MCF 10A (cell line): ENCODE measurements at places on chromosomes 2 and 18.

- DNase-seq = no peak
- no peaks in the 10 kb centered on the region for H3K27me3 ChIP-seq
- no peak overlapping the region for H3K4me3 ChIP-seq
- H3K4me1 ChIP-seq = peaks cover 9% of the 10 kb centered on the region
- no peaks in the 10 kb centered on the region for H3K36me3 ChIP-seq
Observed at GRCh38 chr2:58574873-58575272, 333.7 kb upstream of the FANCL start.

GRCh38 chr2:120735746-120736170 is at the start of gene GLI2:
Gene GLI2 (plus strand): TSS chr2:120735868. CDS start chr2:120797321, 61,453 bp downstream.
- no peaks in the 10 kb centered on the region for H3K36me3 ChIP-seq
- peak; percentile 70 for DNase-seq
- H3K4me3 ChIP-seq = peak within 1 kb of the TSS; percentile 79
- H3K4me1 ChIP-seq = no peaks in the 10 kb centered on the region
- H3K27ac ChIP-seq = no peak within 1 kb of the TSS

GRCh38 chr2:241739177-241739576 is 4.7 kb downstream of the D2HGDH start:
- no peaks in the 10 kb centered on the region for H3K27me3 ChIP-seq
- H3K4me3 ChIP-seq = no peak overlapping the region
- DNase-seq = no peak
- H3K27ac ChIP-seq = no peak overlapping the region
- peaks cover 15% of the 10 kb centered on the region for H3K4me1 ChIP-seq

DNA sequence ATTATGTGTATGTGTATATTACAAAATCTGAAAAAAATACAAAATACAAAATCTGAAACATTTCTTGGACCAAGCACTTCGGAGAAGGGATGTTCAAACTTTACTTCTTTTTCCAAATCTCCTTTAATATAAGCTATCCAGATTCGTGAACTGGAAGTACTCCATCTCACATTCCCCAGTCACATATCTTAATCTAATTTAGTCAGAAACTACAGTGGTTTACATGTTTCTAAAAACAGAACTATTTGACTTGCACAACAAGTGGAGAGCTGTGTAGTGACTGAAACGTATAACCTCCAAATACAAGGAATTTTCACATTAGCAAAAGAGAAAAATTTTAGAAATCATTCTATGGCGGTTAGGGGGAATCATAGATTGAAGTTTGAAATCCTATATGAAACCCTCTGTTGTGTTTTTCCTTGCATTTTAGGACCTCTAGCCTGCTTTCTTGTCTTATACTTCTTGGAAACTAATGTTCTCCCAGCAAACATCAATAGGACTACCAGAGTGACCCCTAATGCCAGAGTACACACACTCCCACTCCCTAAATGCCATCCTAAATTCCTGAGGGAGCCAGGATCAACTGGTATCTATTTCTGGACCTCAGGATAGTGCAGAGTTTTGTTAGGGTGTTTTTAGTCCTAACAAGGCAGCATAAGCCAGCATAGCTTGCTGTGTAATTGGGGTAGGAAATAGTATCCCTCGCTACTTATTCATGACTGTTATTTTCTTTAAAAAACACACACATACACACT is 30.2 kb upstream of the ROCK1 start:
- no peak for DNase-seq
- no peak overlapping the region for H3K27ac ChIP-seq
- H3K27me3 ChIP-seq = no peaks in the 10 kb centered on the region
- H3K4me3 ChIP-seq = no peak overlapping the region
- no peaks in the 10 kb centered on the region for H3K4me1 ChIP-seq
- H3K36me3 ChIP-seq = no peaks in the 10 kb centered on the region

- H3K4me1 ChIP-seq = no peaks in the 10 kb centered on the region
- H3K27ac ChIP-seq = no peak overlapping the region
- H3K27me3 ChIP-seq = peaks cover 42% of the 10 kb centered on the region
- H3K4me3 ChIP-seq = no peak overlapping the region
Observed at GRCh38 chr2:210268281-210268680, 43.0 kb upstream of the ACADL start.

GRCh38 chr18:24868311-24868710 is 407.9 kb downstream of the HRH4 start:
- H3K4me1 ChIP-seq = no peaks in the 10 kb centered on the region
- no peak overlapping the region for H3K4me3 ChIP-seq
- no peaks in the 10 kb centered on the region for H3K36me3 ChIP-seq
- DNase-seq = no peak

- DNase-seq = no peak
- no peaks in the 10 kb centered on the region for H3K36me3 ChIP-seq
- H3K4me1 ChIP-seq = no peaks in the 10 kb centered on the region
- no peak overlapping the region for H3K27ac ChIP-seq
- H3K4me3 ChIP-seq = no peak overlapping the region
- H3K27me3 ChIP-seq = no peaks in the 10 kb centered on the region
Observed at GRCh38 chr18:61651145-61651879, 241.5 kb downstream of the RNF152 start.

- H3K27ac ChIP-seq = no peak overlapping the region
- peaks cover under 1% of the 10 kb centered on the region for H3K4me1 ChIP-seq
- peaks cover 11% of the 10 kb centered on the region for H3K36me3 ChIP-seq
- H3K4me3 ChIP-seq = no peak overlapping the region
- DNase-seq = no peak
- H3K27me3 ChIP-seq = no peaks in the 10 kb centered on the region
Observed at GRCh38 chr2:45833968-45834344, 182.5 kb downstream of the PRKCE start.

DNA sequence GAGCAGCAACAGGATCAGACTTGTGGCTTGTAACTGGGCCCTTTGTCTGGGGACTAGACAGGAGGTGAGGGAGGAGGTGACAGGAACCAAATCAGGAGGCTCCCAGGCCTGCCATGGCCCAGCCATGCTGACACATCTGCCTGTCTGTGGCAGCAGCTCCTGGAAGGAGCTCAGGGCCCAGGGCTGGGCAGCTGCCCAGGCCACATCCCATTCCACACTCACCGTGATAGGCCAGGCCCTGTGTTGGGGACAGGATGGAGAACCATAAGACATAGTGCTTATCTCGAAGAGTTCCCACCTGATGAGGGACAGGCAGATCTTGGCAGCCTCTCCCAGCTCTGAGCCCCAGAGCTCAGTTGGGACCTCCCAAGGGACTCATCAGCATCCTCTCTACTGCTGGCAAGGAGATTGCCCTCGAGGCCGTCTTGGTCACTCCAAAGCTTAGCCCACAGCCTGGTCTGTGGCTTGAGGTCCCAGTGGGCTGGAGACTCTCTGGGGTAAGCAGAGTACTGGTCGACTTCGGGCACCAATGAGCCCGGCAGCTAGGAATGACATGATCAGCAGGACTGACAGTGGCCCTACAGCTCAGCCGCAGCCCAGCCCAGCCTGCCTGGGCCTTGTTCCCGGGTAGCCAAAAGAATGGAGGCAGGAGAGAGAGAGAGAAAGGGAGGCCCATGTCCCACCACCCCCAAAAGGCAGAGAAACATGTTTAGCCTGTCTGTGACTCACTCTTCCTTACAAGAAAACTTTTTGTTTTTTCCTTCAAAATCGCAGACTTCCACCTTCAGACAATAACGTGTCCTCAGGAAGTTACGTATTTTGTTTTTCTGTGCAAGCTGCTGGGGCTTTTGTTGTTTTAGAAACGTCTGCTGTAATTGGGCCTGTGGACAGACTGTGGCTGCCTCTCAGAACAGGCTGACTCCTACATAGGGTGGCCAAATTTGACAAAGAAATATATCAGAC is 82.1 kb downstream of the HS1BP3 start:
- H3K36me3 ChIP-seq = no peaks in the 10 kb centered on the region
- no peaks in the 10 kb centered on the region for H3K27me3 ChIP-seq
- no peak for DNase-seq
- no peak overlapping the region for H3K4me3 ChIP-seq
- H3K27ac ChIP-seq = no peak overlapping the region
- no peaks in the 10 kb centered on the region for H3K4me1 ChIP-seq

GRCh38 chr2:237815637-237816036 is 17.1 kb downstream of the RBM44 start:
- H3K27me3 ChIP-seq = peaks cover 16% of the 10 kb centered on the region
- H3K4me3 ChIP-seq = no peak overlapping the region
- H3K36me3 ChIP-seq = no peaks in the 10 kb centered on the region
- peaks cover 19% of the 10 kb centered on the region for H3K4me1 ChIP-seq

DNA sequence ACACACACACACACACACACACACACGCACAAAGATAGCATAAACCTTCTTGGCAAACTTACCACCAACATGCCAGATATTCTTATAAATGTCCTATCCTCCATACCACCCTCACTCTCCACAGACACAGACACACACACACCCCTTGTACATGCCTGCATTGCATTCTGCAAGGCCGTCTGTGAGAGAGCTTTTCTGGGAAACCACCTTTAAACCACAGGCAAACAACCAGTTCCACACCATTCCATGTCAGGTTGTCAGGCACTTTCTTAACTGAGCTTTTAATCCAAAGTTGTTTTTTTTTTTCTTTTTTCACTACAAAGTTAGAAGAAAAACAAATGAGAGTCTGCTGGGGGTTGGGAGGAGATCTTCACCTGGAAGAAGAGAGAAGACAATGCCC is 221.1 kb downstream of the C1D start:
- H3K4me1 ChIP-seq = peaks cover 14% of the 10 kb centered on the region
- no peaks in the 10 kb centered on the region for H3K36me3 ChIP-seq
- no peak for DNase-seq
- H3K27me3 ChIP-seq = no peaks in the 10 kb centered on the region

DNA sequence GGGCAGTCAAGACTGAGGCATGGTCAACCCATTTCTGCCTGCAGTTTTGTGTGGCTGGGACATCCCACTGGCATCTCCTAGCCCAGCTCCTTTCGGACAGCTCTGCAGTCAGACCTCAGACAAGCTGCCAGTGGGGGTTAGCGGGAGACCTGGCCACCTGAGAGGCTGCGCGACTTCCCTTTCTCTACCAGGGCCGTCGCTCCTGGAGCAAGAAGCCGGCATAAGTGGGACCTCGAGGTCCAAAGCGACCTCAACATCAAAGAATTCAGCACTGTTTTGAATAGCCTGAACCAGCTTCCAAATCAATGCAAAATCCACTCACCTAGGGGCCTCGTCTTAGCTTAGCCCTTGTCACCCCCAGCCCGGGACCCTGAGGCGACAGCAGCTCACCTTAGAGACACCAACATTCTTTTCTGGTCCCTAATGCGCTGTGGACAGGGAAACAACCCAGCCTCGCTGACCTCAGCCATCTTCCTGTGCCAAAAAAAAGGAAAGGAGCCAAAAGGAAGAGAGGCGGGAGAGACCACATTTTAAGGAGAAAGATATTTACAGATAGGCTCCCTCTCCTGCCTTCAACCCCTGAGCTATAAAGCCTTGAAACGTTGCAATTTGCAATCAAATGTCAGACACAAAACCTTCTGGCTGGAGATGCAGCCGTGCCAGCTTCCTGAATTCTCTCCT is 81.2 kb downstream of the GFPT1 start:
- no peak overlapping the region for H3K27ac ChIP-seq
- H3K4me1 ChIP-seq = peaks cover 19% of the 10 kb centered on the region
- peak overlapping the region; percentile 73 for H3K4me3 ChIP-seq
- DNase-seq = no peak

DNA sequence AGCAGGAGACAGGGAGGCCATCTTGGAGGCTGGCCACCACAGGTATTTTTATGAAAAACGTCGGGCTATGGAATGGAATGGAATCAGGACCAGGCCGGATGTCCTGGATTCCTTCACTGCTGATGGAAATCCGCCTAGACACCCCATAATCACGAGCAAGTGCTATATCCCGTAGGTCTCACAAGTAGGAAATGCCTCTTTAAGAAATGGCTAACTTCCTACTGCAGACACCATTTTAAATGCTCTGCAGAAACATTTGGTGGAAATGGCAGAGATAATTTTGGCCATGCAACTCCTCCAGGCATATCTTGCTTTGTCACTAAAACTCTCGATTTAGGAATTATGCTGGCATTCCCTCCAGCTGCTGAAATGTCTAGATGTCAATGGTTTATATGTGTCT is 18.0 kb downstream of the ID2 start:
- peaks cover 4% of the 10 kb centered on the region for H3K36me3 ChIP-seq
- H3K4me3 ChIP-seq = no peak overlapping the region
- no peak for DNase-seq
- no peaks in the 10 kb centered on the region for H3K4me1 ChIP-seq

- H3K27ac ChIP-seq = no peak overlapping the region
- no peak for DNase-seq
- no peak overlapping the region for H3K4me3 ChIP-seq
Observed at GRCh38 chr18:38790786-38791185, 1225.2 kb upstream of the CELF4 start.

GRCh38 chr2:128308889-128309279 is 9.8 kb downstream of the HS6ST1 start:
- no peaks in the 10 kb centered on the region for H3K27me3 ChIP-seq
- H3K4me3 ChIP-seq = no peak overlapping the region
- no peaks in the 10 kb centered on the region for H3K36me3 ChIP-seq
- no peak overlapping the region for H3K27ac ChIP-seq
- H3K4me1 ChIP-seq = peaks cover 26% of the 10 kb centered on the region

DNA sequence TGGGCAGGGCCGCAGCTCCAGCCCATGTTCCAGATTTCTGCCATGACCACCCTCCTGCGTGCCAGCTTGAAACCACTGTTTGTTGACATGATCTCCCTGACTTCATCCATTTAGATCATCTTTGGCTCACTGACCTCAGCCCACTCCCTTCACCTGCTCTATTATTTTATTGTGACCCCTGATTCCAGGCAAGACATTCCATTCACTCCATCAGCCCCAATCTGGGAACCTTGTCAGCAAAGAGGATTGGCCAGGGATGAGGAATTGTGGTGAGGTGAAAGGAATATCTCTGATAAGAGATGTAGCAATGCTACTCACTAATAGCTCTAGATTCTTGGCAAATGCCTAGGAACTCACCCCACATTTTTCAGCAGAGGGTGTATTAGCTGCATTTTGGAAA is 174.2 kb downstream of the TMEM247 start:
- no peaks in the 10 kb centered on the region for H3K27me3 ChIP-seq
- peaks cover 10% of the 10 kb centered on the region for H3K4me1 ChIP-seq
- DNase-seq = no peak
- H3K4me3 ChIP-seq = no peak overlapping the region
- no peaks in the 10 kb centered on the region for H3K36me3 ChIP-seq
- no peak overlapping the region for H3K27ac ChIP-seq

GRCh38 chr2:31832363-31832762 is 178.4 kb downstream of the MEMO1 start:
- no peaks in the 10 kb centered on the region for H3K4me1 ChIP-seq
- H3K36me3 ChIP-seq = peaks cover 7% of the 10 kb centered on the region
- no peak overlapping the region for H3K4me3 ChIP-seq
